Osteoblast (primary cell): ENCODE measurements at places on chromosomes 12 and 14. TPM values are rescaled to one million over a fixed set of nuclear protein-coding genes. Genes with fewer than 3 reads are reported as not detected.

GRCh38 chr14:22830443-22831010 is 840 bp downstream of the MRPL52 start:
- peak overlapping the region; percentile 50 for H3K27ac ChIP-seq
- H3K27me3 ChIP-seq, result no peaks in the 10 kb centered on the region
- H3K36me3 ChIP-seq, result peaks cover 26% of the 10 kb centered on the region
- peak overlapping the region; percentile 86 for H3K4me3 ChIP-seq

DNA sequence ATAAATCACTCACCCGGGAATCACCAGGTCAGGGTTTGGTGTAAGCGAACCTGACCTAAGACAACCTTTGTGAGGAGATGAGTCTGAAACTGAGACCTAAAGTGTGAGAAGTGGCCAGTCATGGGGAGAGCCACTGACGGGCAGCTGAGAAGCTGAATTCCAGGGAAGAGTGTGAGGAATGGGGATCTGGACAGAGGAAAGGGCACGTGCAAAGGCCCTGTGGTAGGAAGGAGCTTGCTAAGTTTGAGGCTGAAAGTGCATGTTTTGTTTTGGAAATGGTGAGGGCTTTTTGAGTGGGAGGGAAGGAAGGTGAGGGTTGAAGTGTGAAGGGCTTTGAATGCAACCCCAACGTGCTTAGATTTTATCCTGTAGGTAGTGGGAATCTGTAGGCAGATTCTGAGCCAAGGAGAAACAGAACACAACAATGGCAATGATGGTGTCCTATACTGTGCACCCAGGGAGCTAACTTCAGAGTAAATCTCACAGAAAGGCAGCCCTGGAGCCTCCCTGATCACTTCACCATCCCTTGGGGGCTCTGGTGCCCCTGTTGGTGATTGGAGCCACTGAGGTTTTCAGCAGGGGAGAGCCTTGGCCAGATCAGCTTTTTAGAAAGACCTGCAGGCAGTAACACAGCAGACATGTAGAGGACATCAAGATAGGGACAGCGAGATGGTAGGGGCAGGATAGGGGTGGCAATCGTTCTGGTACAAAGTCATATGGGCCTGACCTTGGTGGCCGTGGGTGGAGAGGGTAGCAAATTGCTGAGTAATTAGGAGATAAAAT is 37.5 kb upstream of the CHGA start:
- H3K27ac ChIP-seq, result no peak overlapping the region
- peaks cover 16% of the 10 kb centered on the region for H3K27me3 ChIP-seq
- DNase-seq, result no peak

DNA sequence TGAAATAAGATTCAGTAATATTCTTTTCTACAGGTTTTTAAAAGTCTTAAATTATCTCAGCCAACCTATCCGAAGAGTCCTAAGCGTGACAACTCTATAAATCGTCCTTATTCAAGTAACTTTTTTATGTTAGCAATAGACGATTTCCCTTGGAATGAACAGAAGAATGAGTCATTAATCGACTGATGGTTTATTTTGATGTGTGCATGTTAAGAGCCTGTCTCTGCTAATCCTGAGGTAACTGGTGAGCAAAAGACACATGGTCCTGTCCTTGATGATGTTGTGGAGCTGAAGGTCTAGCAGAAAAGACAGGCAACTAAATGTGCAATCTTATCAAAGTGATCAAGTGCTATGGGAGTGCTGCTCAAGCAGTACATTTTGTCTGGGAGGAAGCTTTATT is 80.4 kb downstream of the DAAM1 start:
- no peaks in the 10 kb centered on the region for H3K27me3 ChIP-seq
- no peak overlapping the region for H3K27ac ChIP-seq
- H3K36me3 ChIP-seq, result no peaks in the 10 kb centered on the region
- peaks cover 20% of the 10 kb centered on the region for H3K4me1 ChIP-seq

The MIP gene
- total RNA-seq, result not detected in 2 replicates

DNA sequence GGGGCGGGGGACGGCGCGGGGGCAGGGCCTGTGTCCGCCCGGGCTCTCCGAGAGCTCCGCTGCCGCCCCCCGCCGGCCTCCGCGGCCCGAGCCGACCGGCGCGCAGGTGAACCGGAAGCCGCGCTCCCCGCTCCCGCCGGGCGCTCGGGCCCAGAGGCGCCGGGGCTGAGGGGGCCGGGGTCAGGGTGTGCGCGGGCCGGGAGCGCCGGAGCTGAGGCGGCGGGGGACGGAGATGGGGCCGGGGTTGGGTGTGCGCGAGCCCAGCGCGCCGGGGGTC is 431 bp downstream of the HIP1R start:
- H3K36me3 ChIP-seq, result no peaks in the 10 kb centered on the region
- H3K27ac ChIP-seq, result no peak overlapping the region
- DNase-seq, result no peak
- H3K4me1 ChIP-seq, result peaks cover 12% of the 10 kb centered on the region
- no peaks in the 10 kb centered on the region for H3K27me3 ChIP-seq

The CD4 gene
- 10.9 and 15.0 TPM in 2 replicates for total RNA-seq

The CLEC4C gene
- total RNA-seq, result not detected in 2 replicates

DNA sequence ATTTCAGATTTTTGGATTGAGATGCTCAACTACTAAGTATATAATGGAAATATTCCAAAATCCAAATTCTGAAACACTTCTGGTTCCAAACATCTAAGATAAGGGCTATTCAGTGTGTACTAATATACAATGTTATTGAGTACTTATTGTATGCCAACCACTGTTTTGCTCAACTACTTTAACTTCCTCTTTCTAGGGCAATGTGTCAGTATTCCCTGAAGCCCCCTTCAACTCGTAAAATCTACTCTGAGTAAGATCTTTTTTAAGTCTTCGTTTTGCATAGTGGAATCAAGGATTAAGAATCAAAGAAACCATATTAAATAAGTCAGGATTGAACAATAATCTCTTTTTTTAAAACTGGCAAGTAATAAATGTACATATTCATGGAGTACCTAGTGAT is 45.5 kb downstream of the SPATA7 start:
- no peak overlapping the region for H3K4me3 ChIP-seq
- no peak for DNase-seq
- no peaks in the 10 kb centered on the region for H3K27me3 ChIP-seq
- no peaks in the 10 kb centered on the region for H3K36me3 ChIP-seq
- peaks cover 13% of the 10 kb centered on the region for H3K4me1 ChIP-seq

- no peaks in the 10 kb centered on the region for H3K4me1 ChIP-seq
- no peak overlapping the region for H3K4me3 ChIP-seq
- no peak overlapping the region for H3K27ac ChIP-seq
- H3K27me3 ChIP-seq, result peaks cover 27% of the 10 kb centered on the region
- DNase-seq, result no peak
Measured at GRCh38 chr12:124115496-124115895, 142.5 kb downstream of the ZNF664 start.

DNA sequence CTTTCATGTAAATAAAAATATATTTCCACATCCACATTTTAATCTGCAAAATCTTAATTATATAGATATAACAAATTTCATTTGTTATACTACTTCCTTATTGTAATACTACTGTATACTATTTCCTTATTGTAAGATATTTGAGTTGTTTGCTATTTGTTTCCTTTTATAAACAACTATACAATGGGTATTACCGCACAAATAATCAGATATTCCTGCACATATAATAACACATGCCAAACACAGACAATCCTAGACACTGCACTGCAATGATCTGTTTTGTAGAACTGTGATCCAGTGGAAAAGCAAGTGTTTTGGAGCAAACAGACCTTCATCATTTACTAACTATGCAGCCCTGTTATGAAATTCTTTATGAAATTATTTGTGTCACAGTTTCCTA is 30.5 kb downstream of the PRKD1 start:
- no peaks in the 10 kb centered on the region for H3K36me3 ChIP-seq
- no peak overlapping the region for H3K27ac ChIP-seq
- no peak for DNase-seq
- no peak overlapping the region for H3K4me3 ChIP-seq
- no peaks in the 10 kb centered on the region for H3K4me1 ChIP-seq
- H3K27me3 ChIP-seq, result no peaks in the 10 kb centered on the region

DNA sequence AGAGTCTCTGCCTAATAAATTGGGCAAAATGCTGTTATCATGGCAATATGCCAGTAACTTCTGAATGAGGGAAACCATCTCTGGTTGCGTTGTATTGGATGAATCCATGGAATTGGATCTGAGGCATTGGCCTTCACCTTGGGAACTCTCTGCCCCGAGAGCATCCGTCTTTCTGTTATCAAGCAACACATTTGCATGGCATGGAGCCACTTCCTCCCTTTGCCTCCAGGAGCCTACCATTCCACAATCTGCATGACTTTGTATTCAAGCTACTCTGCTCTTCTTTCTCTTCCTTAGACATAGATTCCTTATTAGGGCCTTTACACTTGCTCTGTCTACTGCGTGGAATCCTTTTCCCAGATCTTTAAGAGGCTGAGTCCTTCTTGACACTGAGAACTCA is 57.2 kb downstream of the RIC8B start:
- H3K27ac ChIP-seq, result no peak overlapping the region
- no peak overlapping the region for H3K4me3 ChIP-seq
- H3K36me3 ChIP-seq, result no peaks in the 10 kb centered on the region
- DNase-seq, result no peak
- no peaks in the 10 kb centered on the region for H3K27me3 ChIP-seq

DNA sequence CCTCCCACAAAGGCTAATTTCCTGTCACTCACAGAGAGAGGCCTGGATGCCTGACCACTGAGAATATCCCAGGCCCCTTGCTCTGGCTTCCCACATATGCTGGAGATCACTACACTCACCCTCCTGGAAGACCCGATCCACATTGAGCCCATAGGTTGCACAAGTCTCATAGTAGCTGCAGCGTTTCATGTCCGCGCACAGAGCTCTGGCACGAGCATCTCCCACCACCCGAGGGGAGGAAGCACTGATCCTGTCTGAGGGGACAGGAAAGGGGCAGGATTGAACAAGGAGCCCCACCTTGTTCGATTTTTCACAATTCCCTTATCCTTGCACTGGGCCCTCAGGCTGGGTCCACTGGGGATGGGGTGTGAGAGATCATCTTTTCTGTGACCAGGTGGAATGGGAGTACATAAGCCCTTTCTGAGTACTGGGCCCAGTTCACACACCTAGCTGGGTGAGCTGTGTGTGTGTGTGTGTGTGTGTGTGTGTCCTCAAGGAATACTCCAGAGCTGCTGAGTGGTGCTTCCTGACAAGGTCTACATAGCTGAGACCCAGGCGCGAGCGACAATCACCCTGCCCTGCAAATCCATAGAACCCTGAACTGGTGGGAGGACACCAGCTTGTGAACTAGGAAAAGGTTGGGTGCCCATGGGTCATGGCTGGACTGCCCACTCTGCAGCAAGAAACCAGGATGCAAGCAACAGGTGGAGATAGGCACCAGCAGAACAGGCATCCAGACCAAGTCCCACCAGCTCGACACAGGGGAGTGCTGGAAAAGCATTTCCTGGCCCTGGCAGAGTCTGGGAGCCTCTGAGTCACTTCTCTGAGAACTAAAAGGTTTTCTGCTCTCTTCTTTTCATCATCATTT is 5.6 kb downstream of the AGAP2 start:
- peak; percentile 79 for DNase-seq
- H3K4me3 ChIP-seq, result no peak overlapping the region
- peaks cover 9% of the 10 kb centered on the region for H3K4me1 ChIP-seq
- H3K27me3 ChIP-seq, result peaks cover 57% of the 10 kb centered on the region
- no peak overlapping the region for H3K27ac ChIP-seq

DNA sequence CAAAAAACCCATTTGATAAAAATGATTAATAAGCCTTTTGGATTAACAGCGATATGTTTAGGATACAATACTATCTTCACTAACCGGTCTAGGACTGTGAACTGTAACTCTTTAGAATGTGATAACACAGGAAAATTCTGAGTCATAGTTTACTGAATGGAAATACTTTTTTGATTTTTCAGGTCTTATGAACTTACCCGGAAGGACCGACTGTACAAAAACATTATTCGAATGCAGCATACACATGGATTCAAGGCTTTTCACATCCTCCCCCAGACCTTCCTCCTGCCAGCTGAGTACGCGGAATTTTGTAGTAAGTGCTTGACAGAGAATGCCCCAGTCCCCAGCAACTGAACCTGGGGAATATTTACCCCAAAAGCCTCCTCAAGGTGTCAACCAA is 29.0 kb downstream of the TTLL5 start:
- DNase-seq, result no peak
- no peak overlapping the region for H3K4me3 ChIP-seq
- no peaks in the 10 kb centered on the region for H3K4me1 ChIP-seq
- no peaks in the 10 kb centered on the region for H3K27me3 ChIP-seq
- no peak overlapping the region for H3K27ac ChIP-seq
- peaks cover 19% of the 10 kb centered on the region for H3K36me3 ChIP-seq

DNA sequence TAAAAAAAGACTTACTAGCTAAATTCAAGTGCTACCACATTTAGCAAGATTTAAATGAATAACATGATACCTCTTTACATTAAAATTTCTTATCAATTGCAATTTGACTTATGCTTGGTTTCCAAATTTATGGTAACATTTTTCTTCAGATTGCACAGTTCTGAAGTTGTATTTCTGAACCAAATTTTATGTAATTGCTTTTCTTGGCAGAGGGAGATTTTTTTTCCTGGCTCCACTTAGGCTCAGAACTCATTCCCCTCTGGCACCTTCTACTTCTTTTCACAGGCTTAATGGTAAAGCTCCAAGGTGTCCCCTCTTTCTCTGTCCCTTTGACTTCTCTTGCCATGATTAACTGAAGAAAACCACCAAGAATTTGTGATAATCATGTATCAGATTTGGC is 99.8 kb upstream of the TMTC1 start:
- H3K27me3 ChIP-seq, result no peaks in the 10 kb centered on the region
- no peak overlapping the region for H3K27ac ChIP-seq
- no peak for DNase-seq
- H3K4me1 ChIP-seq, result no peaks in the 10 kb centered on the region

The AQP2 gene
- not detected in 2 replicates for total RNA-seq

- H3K27ac ChIP-seq, result no peak overlapping the region
- H3K36me3 ChIP-seq, result no peaks in the 10 kb centered on the region
- H3K4me3 ChIP-seq, result no peak overlapping the region
- H3K27me3 ChIP-seq, result no peaks in the 10 kb centered on the region
- DNase-seq, result no peak
- H3K4me1 ChIP-seq, result no peaks in the 10 kb centered on the region
Measured at GRCh38 chr14:42927313-42927712, 1320.6 kb downstream of the LRFN5 start.

DNA sequence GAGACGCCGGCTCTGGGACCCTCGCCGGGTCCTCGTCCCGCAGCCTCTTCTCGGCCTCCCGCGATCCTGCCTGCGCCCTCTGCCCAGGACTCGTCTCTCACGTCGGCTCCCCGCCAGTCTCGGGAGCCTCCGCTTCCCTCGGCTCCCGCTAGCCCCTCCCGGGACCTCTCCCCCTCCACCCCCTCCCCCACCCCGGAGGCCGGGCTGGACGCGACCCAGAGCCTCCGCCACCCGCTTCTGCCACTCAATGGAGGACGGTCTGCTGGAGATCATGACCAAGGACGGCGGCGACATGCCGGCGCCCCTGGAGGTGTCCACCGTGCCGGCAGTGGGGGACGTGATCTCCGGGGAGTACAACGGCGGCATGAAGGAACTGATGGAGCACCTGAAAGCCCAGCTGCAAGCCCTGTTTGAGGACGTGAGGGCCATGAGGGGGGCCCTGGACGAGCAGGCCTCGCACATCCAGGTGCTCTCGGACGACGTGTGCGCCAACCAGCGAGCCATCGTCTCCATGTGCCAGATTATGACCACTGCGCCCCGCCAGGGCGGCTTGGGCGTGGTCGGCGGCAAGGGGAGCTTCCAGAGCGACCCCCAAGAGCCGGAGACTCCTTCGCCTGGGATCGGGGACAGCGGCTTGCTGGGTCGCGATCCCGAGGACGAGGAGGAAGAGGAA is 568 bp downstream of the CCDC184 start:
- peaks cover 10% of the 10 kb centered on the region for H3K4me1 ChIP-seq
- peak overlapping the region; percentile 78 for H3K4me3 ChIP-seq
- peaks cover 45% of the 10 kb centered on the region for H3K27me3 ChIP-seq
- no peaks in the 10 kb centered on the region for H3K36me3 ChIP-seq
- DNase-seq, result no peak
- H3K27ac ChIP-seq, result no peak overlapping the region

The UBC gene
- 1,904 and 1,975 TPM in 2 replicates for total RNA-seq
